ENCODE measurements at places on chromosomes 1 and 21.

- no peak for DNase-seq
Measured at GRCh38 chr1:234206651-234207284, 166.5 kb upstream of the COA6 start.

DNA sequence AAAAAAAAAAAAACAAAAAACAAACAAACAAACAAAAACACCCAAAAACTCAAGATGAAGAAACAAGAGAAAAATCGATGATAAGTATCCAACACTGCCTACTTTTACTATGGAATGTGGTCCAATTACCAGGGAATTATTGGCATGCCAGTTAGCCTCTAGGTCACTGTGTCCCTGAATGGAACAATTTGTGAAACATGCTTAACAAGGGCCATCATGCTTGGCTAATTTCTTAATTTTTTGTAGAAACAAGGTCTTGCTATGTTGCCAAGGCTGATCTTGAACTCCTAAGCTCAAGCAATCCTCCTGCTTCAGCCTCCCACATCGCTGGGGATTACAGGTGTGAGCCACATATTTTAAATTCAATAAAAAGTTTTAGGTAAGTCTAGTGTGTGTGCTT is 23.9 kb downstream of the PLPP3 start:
- no peak for DNase-seq

DNA sequence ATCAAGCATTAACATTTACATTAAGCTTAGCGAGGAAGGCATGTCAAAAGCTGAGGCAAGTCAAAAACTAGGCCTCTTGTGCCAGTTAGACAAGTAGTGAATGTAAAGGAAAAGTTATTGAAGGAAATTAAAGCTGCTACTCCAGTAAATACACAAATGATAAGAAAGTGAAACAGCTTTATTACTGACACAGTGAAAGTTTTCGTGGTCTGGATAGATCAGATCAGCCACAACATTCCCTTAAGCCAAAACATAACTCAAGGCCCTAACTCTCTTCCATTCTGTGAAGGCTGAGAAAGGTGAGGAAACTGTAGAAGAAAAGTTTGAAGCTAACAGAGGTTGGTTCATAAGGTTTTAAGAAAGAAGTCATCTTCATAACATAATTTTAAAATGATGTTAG is 131.9 kb downstream of the VAV3 start:
- DNase-seq = no peak

GRCh38 chr1:25856856-25857255 is 2.4 kb downstream of the AUNIP start:
- no peak for DNase-seq

DNA sequence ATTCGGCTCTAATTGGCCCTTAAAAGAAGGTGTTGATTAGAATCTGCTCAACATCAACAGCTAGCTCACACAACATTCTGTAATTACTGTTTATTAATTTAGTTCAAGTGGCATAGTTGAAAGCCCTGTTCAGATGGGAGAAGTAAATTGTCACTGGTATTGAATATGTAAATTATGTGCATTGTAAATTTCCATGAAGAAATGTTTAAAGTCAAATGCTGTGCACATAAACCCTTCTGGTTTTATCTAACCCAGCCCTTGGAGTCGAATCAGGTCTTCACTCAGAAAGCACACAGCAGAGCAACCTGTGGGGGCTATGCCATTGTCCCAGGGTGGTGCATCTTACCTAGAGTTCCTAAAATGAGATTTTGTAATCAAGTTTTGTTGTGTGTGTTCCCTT is 65.4 kb upstream of the LMO4 start:
- no peak for DNase-seq

DNA sequence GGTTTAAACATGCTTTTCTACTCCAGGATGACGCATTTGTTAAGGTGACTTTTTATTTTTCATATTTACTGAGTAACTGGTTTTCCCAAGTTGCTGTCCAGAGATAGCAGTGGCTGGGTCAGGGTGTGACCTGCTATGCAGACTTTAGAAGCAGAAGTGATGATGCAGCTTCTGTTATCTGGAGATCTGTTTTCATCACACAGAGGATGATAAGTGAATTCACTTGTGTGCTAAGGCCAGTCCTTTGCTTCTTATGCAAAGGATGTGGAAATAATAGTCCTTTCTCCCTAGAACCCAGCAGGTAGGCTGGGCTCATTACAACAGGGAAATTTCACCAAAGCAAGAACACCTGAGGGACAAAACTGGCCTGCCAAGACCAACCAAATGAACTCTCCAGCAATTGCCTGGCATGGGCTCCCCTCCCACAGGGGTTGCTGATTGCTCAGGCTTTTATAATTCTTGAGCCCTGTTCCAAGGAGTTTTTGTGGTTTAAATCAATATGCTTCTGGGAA is 97.8 kb upstream of the LPGAT1 start:
- no peak for DNase-seq

GRCh38 chr1:242515555-242515954 is 8.9 kb downstream of the PLD5 start:
- no peak for DNase-seq

- no peak for DNase-seq
Measured at GRCh38 chr21:32717851-32718316, 9.9 kb downstream of the SYNJ1 start.

DNA sequence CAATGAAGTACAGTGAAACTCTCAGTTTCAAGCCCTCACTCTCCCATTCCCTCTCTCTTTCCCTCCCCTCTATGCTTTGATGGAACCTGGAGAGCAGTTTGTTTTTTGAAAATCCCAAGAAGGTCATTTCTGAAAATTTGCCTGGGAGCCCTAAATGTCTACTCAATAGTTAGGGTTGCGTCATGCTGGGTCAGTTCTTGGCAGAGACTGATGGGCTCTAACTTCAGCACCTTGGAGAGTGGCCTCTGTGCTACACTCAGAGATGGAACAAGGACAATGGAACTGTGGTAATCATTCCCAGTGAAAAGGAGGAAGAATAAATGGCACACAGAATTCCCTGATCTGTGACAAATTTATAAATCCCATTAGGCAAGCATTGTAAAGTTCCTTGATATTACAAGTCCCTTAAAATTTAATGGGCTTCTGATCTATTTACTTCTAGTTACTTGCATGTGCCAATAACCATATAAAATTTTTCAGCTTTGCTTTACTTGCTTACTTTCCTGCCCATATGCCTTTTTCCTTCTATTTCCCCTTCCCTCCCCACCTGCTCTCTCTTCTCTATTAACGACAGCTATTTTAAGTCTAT is 182.9 kb upstream of the KCND3 start:
- no peak for DNase-seq

- DNase-seq = no peak
Measured at GRCh38 chr1:49466961-49467360, 556.8 kb downstream of the AGBL4 start.

- no peak for DNase-seq
Measured at GRCh38 chr1:226700861-226701260, 38.2 kb downstream of the ITPKB start.

DNA sequence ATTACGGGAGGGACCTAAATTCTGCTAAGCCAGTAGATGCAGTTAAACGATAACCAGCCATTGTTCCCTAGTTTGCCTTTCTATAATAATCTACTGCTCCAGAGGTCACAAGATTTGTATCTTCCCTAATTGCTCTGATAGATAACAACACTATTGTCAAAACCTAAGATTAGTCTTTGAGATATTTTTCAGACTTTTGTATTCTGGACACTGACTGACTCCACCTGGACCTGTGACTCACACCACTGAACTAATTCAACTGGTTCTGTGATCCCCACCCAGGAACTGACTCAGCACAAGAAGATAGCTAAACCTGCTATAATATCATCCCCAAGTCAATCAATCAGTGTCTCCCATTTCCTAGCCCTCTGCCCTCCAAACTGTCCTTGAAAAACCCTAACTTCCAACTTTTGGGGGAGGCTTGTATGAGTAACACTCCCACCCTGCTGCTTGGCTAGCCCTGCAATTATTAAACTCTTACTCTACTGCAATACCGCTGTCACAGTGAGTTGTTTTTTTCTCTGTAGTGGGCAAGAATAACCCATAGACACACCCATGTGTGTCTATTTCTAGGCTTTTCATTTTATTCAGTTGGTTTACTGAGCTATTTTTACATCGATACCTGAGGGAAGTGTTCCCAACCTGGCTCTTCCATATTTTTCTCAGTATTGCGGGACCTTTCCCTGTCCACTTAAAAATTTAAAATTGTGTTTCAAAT is 11.2 kb downstream of the KIFAP3 start:
- DNase-seq = no peak

DNA sequence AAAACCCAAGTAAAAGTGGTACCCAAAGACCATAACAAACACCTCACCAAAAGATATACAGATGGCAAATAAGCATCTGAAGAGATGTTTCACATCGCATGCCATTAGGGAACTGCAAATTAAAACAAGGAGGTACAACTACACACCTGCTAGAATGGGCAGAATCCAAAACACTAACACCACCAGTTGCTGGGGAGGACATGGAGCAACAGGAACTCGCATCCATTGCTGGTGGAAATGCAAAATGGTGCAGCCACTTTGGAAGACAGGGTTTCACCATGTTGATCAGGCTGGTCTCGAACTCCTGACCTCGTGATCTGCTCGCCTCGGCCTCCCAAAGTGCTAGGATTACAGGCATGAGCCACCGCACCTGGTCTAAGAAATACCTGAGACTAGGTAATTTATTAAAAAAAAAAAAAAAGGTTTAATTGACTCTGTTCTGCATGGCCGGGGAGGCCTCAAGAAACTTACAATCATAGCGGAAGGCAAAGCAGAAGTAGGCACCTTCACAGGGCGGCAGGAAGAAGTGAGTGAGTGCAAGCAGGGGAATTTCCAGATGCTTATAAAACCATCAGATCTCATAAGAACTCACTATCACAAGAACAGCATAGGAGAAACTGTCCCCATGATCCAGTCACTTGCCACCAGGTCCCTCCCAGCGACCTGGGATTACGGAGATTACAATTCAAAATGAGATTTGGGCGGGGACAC is 30.2 kb upstream of the PRSS38 start:
- no peak for DNase-seq

Measured in activated CD8-positive, alpha-beta memory T cell treated with anti-CD3 and anti-CD28 coated beads for 48 hours (primary cell).